ENCODE measurements at places on chromosomes 3 and 15.

- no peak for DNase-seq
Measured at GRCh38 chr15:23912191-23912590, 225.1 kb upstream of the NDN start.

- DNase-seq, result no peak
Measured at GRCh38 chr3:113597596-113598354, 65.4 kb downstream of the SIDT1 start.

DNA sequence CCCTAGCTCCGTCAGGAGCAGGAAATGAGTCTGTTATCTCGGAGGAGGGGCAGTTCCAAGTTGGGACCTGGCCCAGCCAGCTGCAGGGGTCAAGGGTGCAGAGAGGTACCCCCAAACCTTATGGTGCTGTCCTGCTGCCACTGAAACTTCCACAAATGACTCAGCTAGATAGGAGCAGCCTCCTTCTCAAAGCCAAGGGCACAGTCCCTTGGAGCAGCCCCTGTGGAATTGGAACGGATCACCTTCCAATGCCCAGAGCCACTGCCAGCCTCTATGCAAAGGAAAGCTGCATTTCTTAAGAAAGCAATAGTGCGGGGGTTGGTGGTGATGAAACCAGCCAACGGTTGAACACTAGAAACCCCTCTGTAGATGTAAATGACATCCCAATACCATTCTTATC lies 19.6 kb upstream of the LRRK1 start:
- no peak for DNase-seq

DNA sequence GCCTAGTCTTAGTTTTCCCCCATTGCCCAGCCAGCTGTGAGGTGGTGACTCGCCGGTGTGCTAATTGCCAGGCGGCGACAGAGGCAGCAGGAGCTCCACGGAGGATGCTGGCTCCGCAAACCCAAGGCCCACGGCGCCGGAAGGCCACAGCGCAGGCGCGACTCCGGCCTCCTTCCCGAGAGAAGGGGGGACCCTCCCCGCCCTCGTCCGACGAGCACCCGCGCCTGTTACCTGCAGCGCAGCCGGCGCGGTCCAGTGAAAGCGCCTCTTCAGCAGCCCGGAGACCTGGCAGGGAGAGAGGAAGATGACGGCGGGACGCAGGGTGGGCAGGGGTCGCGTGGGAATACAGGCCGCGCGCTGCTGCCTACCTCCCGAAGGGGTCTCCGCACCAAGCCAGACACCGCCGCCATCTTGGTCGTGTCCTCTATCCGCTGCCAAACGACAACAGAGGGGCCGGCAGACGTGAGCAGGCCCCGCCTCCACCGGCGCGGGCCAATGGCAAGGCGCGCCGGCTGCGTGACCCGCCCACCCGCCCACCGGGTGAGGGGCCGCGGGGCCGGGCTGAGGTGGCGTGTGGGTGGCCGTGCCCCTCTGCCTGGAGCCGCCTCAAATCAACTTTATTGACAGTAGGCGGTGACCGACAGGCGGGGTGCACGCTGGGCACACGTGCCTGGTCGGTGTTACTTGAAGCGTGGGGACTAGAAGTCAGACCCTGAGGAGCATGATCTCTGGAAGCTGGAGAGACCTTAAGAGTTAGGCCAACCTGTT lies at the start of gene PDHB:
Gene PDHB, minus strand, starts transcription at position 433 of the 768 bp plus-strand sequence. Its CDS starts 23 bp downstream, at position 410.
- peak; percentile 97 for DNase-seq

Measured in GM23248 (cell line).